ENCODE measurements at places on chromosomes 7 and 10.

- DNase-seq: no peak
Observed at GRCh38 chr10:2119316-2119715, 382.0 kb upstream of the ADARB2 start.

- no peak for DNase-seq
Observed at GRCh38 chr10:121984463-121984862, 4.5 kb upstream of the TACC2 start.

- no peak for DNase-seq
Observed at GRCh38 chr7:40658729-40659128, 523.9 kb downstream of the SUGCT start.

DNA sequence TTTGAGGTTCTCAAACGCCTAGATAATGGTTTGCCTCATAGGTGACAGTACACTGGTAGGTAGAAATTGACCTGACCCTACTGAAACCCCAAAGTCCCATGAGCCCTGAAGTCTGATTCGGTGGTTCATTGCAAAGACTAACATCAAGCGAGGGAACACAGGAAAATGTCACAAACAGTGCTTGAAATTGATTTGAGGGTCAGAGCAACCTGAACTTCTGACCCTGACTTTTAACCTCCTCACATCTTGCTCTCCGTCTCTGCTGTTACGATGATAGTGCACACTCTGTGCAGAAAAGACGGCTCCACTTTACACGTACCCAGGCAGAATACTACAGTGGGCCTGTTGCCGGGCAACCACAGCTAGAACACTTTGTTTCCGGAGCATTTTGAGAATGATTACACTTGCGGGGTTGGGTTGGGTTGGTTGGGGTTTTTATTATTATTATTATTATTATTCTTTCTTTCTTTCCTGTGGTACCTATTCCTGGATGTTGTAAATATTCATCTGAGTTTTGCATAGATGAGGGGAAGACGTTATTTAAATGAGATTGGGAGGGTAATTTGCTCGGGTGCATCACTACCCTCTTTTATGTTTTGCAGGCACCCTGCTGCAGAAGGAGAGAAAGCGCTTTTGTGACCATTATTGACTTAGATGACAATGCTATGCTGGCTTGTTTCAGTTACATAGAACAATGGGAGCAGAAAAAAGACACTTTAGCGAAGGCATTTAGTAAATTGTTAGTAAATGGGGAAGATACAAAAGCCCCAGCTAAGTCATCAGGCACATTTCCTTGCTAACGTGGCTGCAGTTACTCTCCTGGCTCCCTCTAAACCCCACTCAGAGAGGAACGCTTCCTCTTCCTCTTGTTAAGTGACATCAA, 438.1 kb upstream of the NRP1 start:
- no peak for DNase-seq

DNA sequence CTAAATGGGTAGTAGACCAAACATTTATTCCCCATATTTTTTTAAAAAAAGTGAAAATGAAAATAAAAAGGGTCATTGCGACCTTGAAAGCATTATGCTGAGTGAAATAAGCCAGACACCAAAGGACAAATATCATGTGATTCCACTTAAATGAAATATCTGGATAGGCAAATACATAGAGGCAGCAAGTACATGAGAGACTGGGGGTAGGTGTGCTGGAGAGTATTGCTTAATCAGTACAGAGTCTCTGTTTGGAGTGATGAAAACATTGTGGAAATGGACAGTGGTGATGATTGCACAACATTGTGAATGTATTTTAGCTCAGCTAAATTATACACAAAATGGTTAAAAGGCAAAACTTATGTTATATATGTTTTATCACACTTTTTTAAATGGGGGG, 169.4 kb downstream of the AKR1D1 start:
- DNase-seq: no peak

DNA sequence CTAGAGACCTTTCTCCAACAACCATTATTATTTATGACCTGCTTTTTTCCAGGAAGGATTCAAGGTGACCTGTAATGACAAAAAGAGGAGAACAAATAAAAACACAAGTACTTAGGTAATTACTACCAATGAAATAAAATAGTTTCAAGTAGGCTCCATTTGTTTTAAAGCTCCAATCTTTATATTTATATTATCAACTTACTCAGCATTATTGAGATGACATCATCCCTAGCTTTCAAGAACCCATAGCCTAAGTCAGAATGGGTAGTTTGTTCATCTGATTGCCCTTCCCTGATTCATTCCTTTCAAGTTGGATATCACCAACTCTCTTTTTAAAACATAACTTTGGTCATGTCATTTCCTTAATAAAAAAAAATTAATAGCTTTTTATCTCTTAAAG, 131.5 kb downstream of the GRM3 start:
- DNase-seq: no peak

GRCh38 chr10:96995851-96996250, 163.8 kb downstream of the LCOR start:
- DNase-seq: no peak

- DNase-seq: no peak
Observed at GRCh38 chr10:11227103-11227502, 209.4 kb downstream of the CELF2 start.

DNA sequence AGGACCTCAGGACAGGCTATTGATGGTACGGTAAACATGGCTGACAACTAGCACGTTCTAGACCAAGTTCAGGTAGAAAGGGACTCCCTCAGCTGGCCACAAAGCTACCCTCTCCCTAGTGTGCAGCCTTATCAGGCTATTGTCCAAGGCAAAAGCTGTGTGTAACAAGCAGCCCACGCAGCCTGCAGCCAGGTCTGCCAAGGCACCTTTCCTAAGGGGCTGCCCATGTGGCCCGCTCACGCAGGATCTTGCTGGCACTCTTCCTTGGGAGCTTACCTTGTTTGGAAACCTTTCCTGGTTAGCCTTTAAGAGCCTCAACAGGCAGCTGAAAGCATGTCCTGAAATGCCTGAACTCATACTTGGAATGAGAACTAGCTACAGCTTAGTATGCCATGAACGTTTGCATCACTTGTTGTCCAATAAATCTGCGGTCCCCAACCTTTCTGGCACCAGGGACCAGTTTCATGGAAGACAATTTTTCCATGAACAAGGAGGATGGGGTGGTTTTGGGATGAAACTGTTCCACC, 51.7 kb downstream of the SYPL1 start:
- no peak for DNase-seq

DNA sequence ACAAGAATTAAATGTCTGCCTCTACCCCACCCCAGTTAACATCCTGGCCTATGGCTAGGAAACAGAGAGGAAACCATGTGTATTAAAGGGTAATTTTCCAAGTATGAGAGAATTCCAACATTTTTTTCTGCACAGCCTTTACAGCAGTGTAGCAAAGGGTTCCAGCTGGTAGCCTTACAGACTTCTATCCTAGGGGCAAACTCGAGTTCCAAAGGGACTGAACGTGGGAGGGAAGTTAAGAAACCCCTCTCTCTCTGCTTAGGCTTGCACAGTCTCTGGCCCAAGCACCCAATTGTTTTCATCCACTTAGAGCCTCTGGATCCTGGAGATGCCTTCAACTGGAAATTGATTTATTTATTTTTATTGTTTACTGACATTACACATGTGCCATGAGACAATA, 60.3 kb downstream of the SLC16A12 start:
- DNase-seq: no peak

DNA sequence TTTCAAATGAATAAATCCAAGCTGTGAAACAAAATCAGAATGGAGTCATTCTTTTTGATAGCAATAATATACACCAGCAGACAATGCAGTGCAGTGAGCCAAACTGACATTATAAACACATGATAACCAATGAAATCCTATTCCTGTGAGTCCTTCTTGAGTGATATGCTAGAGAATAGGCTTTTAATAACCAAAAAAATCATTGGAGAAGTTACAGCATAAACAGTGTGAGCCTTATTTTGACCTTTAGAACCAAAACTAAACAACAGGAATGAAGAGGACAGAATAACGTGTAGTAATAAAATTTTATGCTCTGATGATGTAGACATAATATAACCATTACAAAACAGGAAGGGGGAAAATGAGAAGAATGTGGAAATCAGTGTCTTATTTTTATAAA, 8.7 kb downstream of the HUS1 start:
- DNase-seq: no peak

- DNase-seq: no peak
Observed at GRCh38 chr7:93747019-93747418, 143.5 kb downstream of the TFPI2 start.

DNA sequence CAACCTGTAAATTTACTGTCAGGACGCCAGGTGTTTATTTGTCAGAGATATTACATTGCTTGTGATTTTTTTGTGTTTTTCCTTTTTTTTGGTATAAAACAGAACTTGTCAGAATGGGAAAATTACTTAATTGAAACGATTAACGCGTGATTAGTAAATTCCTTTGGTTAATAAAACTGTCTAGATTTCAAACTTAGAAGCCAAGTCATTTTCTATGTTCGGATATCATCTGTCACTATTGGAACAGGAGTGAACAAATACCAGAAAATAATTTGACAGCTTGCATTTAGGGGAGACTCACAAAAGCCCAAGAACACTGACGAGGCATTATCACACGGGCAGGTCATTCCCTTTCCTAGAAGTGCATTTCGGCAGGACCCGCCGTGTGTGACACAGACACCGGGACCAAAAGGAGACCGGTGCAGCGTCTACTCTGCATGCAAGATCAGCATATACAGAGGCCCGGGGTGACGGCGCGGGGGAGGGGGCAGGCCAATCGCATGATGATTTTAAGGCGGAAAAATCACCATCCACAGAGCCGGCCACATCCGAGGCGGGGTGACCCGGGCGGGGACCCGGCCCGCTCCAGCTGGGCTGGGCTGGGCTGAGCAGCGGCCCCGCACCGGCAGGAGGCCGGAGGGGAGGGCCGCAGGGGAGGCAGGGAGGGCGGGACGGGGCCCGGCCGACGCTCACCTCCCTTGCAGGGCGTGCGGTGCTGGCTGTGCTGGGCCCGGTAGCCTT, 841 bp downstream of the GLUD1 start:
- peak; percentile 78 for DNase-seq

GRCh38 chr10:29479081-29479925, 155.5 kb downstream of the SVIL start:
- DNase-seq: no peak

- no peak for DNase-seq
Observed at GRCh38 chr7:73774923-73775322, 4.9 kb upstream of the CLDN3 start.

GRCh38 chr10:60977161-60978122, 33.5 kb upstream of the RHOBTB1 start:
- no peak for DNase-seq

GRCh38 chr10:12177642-12178041, 18.0 kb downstream of the NUDT5 start:
- no peak for DNase-seq

GRCh38 chr7:94620703-94621118, 35.2 kb downstream of the SGCE start:
- DNase-seq: peak; percentile 71

- DNase-seq: no peak
Observed at GRCh38 chr7:153470004-153470671, 582.1 kb upstream of the DPP6 start.

DNA sequence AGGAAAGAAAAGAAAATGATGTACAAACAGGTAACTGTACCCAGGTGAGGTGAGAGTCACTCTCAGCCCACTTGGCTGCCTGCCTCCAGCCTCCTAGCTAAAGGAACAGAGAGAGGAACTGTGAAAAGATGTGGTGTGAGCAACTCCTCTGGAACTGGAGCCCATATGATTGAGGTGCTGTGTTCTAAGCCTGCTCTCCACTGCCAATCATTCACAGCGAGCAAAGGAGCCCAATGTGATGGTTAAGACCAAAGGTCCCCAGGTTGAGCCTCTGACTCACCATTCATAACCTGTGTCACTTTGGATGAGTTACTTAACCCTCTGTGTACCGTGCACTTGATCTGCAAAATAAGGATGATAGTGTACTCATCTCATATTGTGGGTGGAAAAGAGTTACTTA, 868.1 kb upstream of the AUTS2 start:
- no peak for DNase-seq

DNA sequence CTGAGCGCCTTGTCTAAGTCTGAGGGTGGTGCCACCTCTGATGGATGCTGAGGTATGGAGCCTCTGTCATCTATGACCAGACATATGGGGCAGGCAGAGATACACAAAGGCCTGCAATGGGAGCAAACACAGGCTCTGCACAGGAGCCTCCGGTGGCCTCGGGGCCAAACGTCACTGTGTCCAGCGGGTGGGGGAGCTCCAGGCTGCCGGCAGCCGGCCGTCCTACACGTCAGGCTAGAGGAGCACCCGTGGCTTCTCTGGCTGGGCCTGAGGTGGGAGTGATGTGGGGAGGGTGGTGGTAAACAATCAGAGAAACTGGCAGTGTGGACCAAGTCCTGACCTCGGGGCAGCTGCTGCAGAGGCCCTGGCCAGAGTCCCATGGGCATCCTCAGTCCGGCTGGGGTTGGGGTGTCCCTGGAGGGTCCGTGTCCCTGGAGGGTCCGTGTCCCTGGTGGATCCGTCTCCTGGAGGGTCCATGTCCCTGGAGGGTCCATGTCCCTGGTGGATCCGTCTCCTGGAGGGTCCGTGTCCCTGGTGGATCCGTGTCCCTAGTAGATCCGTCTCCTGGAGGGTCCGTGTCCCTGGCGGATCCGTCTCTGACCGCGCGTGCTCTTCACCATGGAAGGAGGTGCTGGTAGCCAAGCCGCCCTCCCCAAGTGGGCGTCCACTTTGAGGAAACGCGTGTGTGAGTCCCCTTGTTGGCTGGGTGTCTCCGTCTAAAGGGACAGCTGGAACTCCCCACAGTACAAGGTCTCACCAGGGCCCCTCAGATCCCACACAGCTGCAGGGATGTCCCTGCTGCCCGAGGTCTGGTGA, 24.2 kb upstream of the FAM20C start:
- DNase-seq: no peak

GRCh38 chr7:139916717-139917395, 87.8 kb downstream of the TBXAS1 start:
- no peak for DNase-seq

GRCh38 chr7:71560354-71560995, 428.5 kb downstream of the GALNT17 start:
- no peak for DNase-seq

DNA sequence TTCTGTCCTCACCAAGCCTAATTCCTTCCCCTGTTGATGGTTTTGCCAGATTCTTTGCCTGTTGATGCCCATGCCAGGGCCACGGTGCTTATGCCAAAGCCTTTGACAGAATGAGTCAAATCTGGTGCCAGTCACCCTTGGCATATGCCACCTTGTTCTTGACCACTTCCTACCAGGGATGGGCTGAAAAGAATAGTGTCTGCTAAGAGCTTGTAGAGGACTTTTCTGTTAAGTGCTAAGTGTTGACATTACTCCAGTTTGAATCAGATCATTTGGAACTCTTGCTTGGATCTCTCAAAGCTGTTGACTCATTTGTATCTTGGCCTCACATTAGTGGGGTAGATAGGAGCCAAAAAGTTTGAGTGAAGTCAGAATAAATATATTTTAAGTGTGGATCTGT, 661.2 kb downstream of the AUTS2 start:
- no peak for DNase-seq

DNA sequence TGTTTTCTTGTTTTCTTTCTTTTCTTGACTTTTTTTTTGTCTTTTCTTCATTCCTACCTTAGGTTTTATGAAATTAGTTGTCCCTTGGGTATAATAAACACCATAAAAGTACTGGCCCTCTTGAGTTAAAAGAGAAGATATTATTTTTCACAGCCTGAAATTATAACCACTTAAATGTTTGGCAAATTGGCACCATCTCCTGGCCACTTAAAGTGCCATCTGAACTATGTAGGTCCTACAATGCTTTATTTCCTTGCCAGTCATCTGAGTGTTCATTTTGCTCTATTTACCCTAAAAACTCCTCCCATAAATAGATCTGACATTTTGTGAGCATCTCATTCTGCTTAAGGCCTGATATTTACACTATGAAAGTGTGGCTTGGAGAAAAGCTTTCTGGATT, 98.9 kb upstream of the PRKCQ start:
- DNase-seq: no peak

Data from activated naive CD8-positive, alpha-beta T cell treated with anti-CD3 and anti-CD28 coated beads for 36 hours (primary cell).